ENCODE measurements at places on chromosomes 12 and 14.

- DNase-seq, result no peak
These were observed 241.6 kb upstream of the SOX5 start for GRCh38 chr12:24191117-24191516.

GRCh38 chr14:95319312-95320077 is at the start of gene CLMN:
Gene CLMN, minus strand, starts transcription at chr14:95319908. Its CDS starts 116 bp downstream, at chr14:95319792.
- DNase-seq, result no peak

- DNase-seq, result no peak
These were observed 497.4 kb downstream of the NPAS3 start for GRCh38 chr14:33435911-33436689.

DNA sequence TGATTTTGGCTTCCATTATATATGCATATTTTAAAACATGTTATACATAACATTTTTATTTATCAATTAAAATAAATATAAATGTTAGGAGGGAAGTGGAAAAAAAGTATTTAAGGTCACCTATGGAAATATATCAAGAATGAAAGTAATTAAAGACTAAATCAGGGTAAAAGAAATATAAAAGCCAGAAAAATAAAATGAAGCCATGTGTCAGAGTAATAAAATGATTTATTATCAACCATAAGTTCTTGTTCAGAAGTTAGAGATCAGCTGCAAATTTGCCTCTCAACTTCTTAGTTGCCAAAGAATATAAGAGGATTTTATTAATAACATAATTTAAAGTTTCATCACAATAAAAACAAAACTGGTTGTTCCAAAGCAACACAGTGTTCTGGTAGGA is 121.9 kb downstream of the ANO6 start:
- DNase-seq, result no peak

DNA sequence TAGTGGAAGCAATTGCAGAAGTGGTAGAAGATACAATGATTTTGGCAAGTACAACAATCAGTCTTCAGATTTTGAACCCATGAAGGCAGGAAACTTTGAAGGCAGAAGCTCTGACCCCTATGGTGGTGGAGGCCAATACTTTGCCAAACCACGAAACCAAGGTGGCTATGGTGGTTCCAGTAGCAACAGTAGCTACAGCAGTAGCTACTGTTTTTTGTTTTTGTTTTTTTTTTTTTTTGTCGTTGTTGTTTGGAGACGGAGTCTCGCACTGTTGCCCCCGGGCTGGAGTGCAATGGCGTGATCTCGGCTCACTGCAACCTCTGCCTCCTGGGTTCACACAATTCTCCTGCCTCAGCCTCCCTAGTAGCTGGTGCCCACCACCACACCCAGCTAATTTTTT is 47.4 kb downstream of the IFNG-AS1 start:
- DNase-seq, result no peak
